ENCODE measurements at places on chromosomes 7 and 10.

GRCh38 chr7:22669692-22670421, 57.1 kb upstream of the IL6 start:
- no peak for DNase-seq

- DNase-seq, result no peak
Observed at GRCh38 chr10:78720091-78720490, 348.7 kb upstream of the ZMIZ1 start.

GRCh38 chr10:20713420-20713819, 183.7 kb downstream of the NEBL start:
- no peak for DNase-seq

GRCh38 chr7:108430664-108431063, 25.6 kb downstream of the NRCAM start:
- no peak for DNase-seq

GRCh38 chr10:75857269-75857846, 425.9 kb downstream of the LRMDA start:
- no peak for DNase-seq

DNA sequence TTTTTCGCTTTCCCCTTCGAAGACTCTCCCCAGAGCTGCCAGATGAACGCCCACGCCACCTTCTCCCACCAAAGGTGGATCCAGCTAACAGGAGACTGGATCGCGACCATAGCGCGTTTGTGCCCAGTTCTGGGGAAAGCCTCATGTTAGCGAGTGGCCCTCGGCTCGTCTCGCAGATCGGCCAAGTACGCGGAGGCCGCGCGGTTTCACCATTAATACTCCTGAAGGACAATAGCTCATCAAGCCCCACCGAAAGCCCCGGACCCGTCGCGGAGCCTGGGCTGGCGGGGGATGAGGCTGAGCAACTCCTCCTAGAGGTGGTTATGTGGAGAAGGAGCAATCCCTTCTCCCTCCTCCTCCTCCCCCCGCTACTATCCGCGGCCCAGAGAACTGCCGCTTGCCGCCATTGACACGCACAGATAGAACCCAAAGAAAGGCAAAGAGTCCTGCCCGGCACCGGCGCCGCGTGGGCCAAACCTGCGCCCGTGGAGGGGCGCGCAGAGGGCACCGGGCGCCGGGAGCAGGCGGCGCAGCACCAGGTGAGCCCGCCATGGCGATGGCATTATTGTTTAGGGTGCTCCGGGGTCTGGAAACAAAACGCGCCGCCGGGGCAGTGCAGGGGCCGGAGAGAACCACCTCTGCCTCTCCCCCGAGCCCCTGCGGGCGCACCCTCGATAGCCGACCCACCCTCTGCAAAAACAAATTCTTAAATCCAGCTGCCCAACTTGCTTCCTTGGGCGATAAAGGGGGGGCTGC, at the start of gene MACROH2A2:
Gene MACROH2A2, plus strand, starts transcription at position 385 of the 756 bp plus-strand sequence. CDS start 22,813 bp downstream, outside the sequence.
- peak; percentile 21 for DNase-seq

- DNase-seq, result no peak
Observed at GRCh38 chr7:28086198-28086597, 94.4 kb downstream of the JAZF1 start.

DNA sequence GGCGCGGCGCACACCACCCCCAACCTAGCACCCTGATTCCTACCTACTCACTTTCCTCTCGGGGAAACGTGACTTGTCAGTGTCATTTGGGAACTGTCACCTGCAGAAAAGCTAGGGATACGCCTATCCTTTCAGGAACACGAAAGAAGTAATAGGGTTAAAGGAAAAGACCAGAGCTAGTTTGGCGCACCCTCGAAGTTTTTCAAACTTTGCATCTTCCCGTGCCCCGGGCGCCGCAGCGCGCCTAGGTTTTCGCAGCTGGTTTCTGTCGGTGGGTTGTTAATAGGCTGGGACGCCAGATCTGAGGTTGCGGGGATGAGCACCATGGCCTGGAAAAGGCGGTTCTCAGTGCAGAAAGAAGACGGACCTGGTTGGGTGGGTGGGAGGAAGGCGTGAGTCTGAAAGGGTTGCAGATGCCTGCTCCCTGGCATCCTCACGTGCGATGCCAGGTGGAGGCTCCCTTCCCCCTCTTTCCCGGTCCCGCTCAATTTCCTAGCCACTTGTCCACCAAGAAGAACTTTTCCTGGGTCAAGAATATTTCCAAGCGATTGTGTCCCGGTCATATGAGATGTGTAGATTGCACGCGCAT, 568 bp upstream of the MEOX2 start:
- DNase-seq, result no peak

GRCh38 chr7:146993764-146994163, 877.2 kb downstream of the CNTNAP2 start:
- DNase-seq, result no peak

GRCh38 chr7:130942211-130942964, 208.4 kb upstream of the KLF14 start:
- DNase-seq, result no peak

GRCh38 chr10:16681521-16681920, 135.7 kb downstream of the RSU1 start:
- no peak for DNase-seq

DNA sequence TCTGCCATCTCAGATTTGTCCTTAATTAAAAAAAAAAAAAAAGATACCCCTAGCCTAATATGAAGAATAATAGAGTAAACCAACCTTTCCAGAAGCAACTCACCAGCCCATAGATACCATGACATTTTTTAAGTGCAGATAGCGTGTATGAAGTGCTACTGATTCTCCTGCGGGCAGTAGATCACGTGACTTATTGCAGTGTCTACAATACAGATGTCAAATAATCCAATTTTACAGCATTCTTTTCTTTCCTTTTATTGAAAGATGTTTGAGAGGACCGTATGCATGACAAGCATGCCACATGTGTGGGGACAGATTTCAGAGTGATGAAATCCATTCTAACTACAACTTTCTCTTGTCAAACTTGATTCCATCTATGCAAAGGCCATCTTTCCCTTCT, 232.9 kb upstream of the SP4 start:
- no peak for DNase-seq

GRCh38 chr10:45353186-45353585, 20.8 kb upstream of the ALOX5 start:
- DNase-seq, result no peak

GRCh38 chr7:18116661-18117060, 89.0 kb upstream of the PRPS1L1 start:
- no peak for DNase-seq
